ENCODE measurements at places on chromosomes 4 and X.

GRCh38 chrX:80765220-80765625 is 44.5 kb downstream of the BRWD3 start:
- peak; percentile 60 for DNase-seq

- no peak for DNase-seq
Measured at GRCh38 chrX:106170318-106170717, 2.2 kb downstream of the PWWP3B start.

GRCh38 chrX:111164728-111165127 is 68.7 kb downstream of the PAK3 start:
- no peak for DNase-seq

DNA sequence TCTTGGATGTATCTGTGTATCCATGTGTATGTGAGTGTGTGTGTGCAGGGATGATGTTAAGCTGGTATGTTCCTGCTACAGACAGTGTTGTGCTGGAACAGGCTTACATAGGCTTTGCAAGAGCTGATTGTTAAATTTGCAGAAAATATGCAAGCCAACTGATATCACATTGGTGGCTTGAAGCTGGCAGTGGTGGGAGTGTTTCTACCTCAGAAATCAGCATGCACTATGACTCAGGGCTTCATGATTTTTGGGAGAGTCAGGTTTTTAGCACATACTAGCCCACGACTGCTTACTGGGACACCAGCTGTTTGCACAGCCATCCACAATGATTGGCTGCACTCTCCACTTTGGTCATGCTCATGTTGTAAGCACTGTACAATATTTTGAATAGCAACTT is 261.8 kb downstream of the DHX15 start:
- no peak for DNase-seq

GRCh38 chrX:115559672-115560071 is 1.3 kb upstream of the PLS3 start:
- DNase-seq: no peak

GRCh38 chr4:99808260-99808857 is 8.3 kb upstream of the DAPP1 start:
- no peak for DNase-seq

DNA sequence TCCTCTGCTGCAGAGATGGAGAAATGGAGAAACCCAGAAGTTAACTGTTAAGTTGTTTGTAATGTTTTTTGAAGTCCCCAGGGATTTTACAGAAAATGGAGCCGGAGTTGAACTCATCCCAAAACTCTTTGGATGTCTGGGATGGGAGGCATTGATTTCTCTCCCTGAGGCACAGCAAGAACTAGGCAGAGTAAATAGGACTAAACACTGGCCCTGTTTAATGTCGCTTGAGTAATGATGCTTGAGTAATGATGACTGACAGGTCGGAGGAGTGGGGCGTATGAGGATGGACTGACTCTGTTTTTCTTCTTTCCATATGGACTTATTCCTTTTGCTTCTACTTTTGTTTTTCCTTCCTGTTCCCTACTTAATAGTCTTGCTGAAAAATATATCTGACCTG is 69.9 kb downstream of the ARHGAP10 start:
- no peak for DNase-seq

DNA sequence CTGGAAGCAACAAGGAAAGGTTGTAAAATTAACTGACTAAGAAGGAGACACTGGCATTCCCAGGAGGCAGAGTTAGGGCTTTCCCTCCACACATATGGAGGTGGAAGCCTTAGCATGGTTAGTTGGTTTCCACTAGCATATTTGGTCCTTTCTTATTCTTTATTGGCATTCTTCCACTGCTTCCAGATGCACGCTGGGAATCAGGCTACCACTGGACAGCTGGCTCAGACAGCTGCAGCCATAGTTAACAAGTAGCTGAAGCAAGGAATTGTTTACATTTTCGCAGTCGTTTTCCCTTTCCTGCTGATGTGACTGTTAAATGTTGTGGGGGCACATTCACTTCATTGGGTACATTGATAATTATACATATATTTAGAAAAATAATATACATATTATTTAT is 169.2 kb downstream of the GRIA2 start:
- no peak for DNase-seq

GRCh38 chrX:44871931-44872820 is 812 bp upstream of the KDM6A start:
- DNase-seq: no peak

DNA sequence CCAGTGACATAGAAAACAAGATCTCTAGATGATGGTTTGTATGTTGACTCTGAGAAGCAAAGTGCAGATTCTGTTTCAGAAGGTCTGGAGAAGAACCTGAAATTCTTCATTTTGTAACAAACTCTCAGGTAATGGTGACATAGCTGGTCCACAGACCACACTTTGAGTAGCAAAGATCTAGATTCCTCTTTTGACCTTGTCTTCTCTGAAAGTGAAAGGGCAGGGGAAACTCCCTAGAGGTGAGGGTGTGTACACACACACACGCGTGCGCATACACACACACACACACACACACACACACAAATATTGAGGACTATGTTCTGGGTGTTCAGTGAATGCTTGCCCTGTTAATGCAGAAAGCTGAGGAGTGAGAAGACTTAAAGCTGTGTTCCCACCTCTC is 110.1 kb downstream of the NHSL2 start:
- no peak for DNase-seq

DNA sequence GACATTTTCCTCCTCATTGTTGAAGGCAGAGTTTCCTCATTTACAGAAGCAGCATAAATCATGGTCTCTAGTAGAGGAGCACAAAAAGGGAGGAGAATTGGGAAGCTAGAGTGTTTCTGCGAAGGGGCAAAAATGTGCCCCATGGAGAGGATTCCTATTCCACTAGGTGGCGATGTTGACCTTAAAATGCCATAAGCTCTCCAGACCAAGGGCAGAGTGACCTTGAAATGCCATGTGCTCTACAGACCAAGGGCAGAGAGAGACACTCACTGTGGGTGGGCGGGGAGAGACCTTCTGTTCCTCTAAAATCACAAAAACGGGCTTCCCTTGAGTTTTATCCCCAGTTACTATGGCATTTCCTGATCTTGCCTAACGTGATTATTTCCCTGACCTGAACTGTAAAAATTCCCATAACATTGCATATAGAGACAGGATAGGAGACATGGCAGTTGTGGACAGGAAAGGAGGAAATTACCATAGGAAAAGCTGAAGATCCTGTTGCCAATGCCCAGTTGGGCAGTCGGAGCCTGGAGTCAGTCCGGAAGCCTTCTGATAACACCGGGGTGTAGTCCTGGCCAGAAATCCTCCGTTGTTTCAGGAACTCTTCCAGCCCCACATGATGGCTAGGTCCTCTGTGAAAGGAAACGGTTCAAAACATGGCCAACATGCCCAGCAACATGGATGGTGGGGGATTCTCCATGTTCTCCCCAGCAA is 567.7 kb downstream of the MAGEB5 start:
- DNase-seq: no peak

Measured in AG04449 (cell line).